ENCODE measurements at places on chromosomes 2 and 18.

- no peak for DNase-seq
Measured at GRCh38 chr18:48885266-48885923, 65.4 kb downstream of the SMAD7 start.

- no peak for DNase-seq
Measured at GRCh38 chr2:50551018-50551726, 480.8 kb downstream of the NRXN1 start.

- peak; percentile 31 for DNase-seq
Measured at GRCh38 chr2:19607931-19608771, 249.7 kb upstream of the OSR1 start.

- no peak for DNase-seq
Measured at GRCh38 chr2:34368304-34368703, 769.2 kb upstream of the FAM98A start.

DNA sequence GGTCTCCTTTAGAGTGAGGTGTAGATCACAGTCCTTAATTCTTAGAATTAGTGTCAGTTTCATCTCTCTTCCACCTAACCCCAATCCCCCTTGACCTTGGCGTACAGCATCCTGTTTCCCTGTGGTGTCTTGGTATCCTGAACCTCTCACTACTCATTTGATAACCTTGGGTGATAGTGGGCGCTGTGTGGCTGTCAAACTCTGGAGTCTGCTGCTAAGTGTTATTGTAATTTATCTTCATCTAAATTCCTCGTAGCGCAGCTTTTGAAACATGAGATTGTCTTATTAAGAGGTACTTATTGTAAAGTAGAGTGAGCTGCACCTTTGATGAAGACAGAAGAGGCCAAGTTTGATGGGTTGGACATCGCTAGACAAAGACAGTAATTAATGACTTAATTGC, 222.6 kb upstream of the SPRED2 start:
- DNase-seq = no peak

DNA sequence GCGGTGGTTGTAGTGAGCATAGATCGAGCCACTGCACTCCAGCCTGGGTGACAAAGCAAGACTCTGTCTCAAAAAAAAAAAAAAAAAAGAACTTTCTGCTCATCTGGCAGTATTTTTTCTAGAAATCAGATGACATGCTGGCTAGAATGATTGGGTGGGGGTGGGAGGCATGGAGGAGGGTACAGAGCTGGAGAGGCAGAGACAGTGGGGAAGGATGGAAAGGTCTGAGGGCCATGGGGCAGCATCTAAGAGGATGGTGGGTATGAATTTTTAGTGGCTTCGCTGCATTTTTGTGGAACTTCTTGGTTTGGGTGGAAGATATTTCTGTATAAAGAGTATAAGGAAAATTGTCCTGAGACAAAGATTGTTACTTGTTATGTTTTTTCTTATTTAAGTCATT, 23.3 kb downstream of the ARMC9 start:
- DNase-seq = no peak

DNA sequence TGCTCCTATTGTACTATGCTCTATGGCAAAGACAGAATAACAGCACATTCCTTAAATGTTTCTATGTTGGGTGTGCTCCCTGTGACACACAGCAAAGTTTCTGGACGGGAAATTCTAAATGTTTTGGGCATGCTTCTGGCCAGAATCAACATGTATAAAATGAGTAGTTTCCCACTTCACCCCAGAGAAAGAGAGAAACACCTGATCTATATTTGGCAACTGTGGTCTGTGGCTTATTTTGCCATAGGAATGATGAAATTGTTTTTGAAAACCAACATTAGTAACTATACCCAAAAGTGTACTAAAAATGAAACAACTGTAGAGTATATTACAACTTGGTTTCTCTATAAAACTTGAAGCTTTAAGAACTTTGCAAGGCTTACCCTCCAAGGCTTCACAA, 89.1 kb downstream of the RAD51AP2 start:
- DNase-seq = peak; percentile 30

DNA sequence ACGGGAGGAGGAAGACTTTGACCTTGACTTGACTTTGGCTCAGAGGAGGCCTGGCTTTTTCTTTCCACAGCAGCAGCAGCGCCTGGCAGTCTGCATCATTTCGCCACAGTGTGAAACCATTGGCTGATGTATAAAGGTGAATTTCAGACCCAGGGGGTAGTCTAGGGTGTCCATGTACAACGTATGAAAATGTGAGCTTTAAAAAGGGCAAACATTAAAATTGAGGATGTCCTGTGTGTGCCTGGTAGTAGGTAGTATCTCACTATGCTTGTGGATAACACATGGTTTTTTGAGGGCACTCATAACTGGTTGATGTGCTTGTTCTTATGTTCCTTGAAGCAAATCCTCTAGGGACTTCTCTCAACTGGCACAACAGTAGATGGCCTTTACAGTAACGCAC, 86.1 kb downstream of the LPIN1 start:
- DNase-seq = no peak

GRCh38 chr18:78731398-78732032, 248.1 kb upstream of the SALL3 start:
- DNase-seq = no peak

GRCh38 chr2:72378753-72379348, 231.2 kb upstream of the CYP26B1 start:
- DNase-seq = no peak

- DNase-seq = no peak
Measured at GRCh38 chr2:46025676-46026075, 271.5 kb upstream of the EPAS1 start.

- DNase-seq = no peak
Measured at GRCh38 chr2:86195808-86196387, 636 bp upstream of the IMMT start.

DNA sequence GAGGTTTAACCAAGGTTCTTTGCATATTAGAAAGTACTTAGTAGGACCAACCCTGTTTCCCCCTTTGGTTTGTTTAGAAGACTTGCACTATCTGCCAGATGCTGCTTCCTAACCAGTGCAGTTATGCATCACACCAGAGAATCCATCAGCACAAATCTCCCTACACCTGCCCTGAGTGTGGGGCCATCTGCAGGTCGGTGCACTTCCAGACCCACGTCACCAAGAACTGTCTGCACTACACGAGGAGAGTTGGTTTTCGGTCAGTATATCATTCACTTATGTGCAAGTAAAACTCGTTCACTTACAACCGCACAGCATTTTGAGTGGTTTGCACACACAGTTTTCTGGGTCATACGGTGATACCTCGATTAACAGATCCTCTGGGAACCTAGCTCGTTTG, 69.7 kb downstream of the ZNF532 start:
- DNase-seq = no peak

DNA sequence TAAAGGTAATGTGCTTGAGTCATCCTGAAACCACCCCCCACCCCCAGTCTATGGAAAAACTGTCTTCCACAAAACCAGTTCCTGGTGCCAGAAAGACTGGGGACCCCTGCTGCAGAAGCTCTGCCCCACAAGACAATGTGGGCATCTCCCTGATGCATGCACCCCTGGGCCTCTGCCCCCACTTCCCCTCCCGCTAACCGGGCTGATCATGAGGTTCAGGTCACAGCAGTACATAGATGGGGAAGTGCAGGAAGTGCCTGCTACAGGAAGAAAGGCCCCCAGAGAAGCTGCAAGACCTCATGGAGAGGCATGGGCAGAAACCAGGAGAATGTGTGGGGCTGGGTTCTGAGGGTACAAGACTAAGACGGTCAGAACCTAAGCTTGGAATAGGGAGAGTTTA, 243.4 kb upstream of the ID2 start:
- no peak for DNase-seq

DNA sequence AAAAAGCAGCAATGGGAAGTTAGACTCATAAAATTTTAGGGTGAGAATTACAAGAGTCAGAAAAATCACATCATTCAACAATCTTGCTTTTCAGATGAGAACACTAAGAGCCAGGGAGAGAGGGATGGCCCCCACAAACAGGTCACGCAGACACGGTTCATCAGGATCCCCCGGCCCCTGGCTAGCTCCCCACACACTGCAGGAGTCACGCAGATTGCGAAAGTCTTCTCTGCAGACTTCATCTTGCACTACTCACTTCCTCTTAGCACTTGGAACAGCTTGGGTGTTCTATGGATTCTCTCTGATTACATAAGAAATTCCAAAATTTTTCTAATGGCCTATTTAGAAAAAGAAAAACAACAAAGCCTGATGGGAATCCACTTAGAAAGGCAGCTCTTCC, 21.6 kb upstream of the SULT1C2 start:
- no peak for DNase-seq

DNA sequence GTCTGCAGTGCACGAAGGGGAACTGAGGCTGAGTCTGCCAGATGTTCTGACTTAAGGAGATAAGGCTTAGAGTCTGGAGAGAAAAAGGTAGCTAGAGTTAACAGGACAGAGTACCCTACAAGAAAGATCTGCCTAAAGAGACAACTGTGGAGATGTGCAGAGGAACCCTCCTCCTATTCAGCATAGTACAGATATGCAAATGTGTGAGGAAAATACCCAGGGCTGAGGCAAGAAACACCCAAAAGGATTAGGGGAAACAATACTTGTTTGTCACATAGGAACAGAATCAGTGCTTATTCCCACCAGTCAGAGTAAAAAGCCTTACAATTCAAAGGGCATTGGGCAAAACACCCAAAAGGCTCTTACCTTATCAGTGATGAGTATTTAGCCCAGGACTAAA, 67.8 kb downstream of the SS18 start:
- DNase-seq = no peak

DNA sequence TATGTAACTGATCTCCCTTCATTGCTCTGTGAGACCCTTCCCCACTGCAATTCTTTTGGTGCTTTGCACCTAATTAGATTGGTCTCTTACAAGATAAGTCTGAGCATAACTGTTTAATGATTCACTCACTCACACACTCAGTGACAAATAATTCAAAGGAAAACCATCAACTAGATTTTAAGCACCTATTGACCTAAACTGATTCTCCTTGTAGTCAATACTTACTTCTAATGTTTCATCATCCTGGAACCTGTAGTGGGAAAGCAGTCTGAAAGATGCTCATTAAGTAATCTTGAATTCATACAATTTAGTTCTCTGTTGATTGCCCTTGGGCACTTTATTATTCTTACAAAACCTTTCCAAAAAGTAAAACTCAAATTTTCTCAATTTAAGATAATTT, 74.3 kb upstream of the COL5A2 start:
- DNase-seq = no peak

DNA sequence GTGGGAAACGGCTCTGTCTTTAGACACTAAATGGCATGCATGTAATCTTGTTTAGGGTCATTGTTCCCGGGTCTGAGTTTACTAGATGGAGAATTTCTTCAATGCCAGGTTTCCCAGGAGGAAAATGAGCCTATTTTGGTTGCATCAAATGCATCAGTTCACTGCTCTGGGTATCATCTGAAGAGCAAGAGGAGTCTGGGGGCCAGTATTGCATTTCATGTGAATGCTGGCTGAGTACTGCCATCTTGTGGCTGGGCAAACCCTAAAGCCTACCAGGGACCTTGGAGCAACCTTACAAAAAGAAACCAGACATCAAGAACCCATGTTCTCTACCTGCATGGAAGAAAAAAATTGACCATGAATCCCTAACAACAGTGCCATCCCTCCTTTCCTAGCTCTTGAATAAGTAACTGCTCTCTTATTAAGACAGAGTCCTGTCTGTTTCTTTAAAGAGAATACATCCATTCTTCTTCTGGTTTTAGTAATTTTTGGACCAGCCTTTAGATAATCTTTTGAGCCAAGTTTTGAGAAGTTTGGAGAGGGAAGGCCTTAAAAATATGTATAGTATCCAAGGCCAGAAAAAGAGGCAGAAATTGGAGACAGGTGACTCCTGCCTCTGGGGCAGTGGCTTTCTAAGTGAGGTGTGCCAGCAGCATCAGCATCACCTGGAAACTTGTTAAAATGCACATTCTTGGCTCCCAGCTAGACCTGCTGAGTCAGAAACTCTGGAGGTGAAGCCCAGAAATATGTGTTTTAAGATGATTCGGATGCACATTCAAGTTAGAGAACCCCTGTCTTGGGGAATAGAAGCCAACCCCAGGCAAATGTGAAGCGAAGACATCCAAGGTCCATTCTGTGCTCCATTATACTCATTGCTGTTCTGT, 261.0 kb upstream of the CXCR4 start:
- peak; percentile 5 for DNase-seq

DNA sequence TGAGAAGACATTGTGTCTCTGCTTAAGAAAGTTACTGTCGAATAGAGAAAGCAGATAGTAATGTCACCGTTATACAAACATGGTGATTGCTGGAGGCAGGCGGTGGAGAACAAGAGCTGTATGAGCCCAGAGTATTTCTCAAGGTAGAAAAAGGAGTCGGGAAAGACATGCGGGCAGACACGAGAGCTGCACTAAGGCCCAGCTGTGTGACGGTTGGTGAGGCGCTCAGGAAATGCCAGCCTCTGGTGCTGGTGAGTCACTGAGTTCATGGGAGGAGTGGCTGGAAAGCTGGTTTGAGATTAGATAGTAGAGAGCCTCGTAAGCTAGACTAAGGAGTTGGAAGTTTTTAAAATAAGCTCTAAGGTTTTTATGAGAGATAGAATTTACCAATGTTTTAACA, 390.9 kb upstream of the TRIB2 start:
- DNase-seq = peak; percentile 47

GRCh38 chr2:169073963-169074751, 4.8 kb downstream of the DHRS9 start:
- DNase-seq = no peak

DNA sequence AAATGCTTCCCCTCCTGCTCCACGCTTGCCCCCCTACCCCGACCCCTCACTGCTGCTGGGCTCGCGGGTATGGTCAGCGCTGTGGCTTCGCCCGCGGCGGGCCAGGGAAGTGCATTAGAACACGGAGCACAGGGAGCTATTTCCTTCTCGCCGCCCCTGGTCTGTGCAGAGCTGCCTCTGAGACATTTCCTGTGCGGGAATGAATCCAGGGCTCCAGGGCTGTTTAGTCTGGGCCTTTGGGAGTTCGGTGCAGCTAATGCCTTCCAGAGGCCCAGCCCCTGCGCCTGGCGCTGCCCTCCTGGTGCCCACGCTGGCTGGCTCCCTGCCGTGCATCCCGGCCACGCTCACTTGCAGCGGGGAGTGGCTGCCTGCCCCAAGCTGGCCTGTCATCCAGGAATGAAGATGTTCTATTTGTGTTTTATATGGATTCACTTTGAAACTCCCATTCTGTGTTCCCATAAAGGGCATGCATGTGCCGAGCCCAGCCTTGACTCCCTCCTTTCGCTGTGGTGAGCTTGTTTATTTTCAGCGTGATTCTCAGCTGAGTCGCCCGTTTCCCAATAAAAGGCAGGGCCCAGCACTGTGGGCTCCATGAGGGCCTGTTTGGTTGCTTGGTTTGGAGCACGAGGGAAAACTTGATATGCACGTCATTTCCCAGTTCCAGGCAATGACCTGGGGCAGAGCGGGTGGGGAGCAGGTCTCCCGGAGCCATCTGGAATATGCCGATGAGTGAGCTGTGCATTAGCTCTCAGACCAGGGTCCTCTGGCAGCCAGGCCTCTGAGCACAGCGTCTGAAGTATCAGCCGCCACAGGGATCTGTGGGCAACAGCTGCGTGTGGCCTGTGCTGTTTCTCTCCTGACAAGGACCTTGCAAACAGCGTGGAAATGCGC, 42.7 kb downstream of the SH3RF3 start:
- DNase-seq = no peak

DNA sequence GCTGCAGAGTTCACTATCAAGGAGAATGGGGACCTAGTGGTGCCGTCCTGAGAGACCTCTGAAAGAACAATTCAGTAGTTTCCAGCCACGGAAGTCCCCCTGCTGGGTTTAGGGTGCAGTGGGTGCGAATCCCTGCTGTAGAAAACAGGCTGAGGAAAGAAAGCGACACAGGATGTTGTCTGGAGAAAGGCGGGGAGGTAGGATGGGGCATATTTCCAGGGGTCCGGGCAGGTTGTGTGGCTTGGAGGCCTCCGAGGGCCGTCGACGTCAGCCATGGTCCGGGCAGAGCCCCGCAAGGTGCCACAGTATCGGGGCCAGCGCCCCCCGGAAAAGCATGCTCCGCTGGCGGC, 807 bp upstream of the CREB1 start:
- DNase-seq = no peak

All from non-pigmented ciliary epithelial cell (primary cell).